ENCODE measurements at places on chromosomes 6 and 20. TPM values are rescaled to one million over a fixed set of nuclear protein-coding genes. Genes with fewer than 3 reads are reported as not detected.

GINS1 gene
- 13.9 TPM for total RNA-seq

BNIP5 gene
- total RNA-seq, result not detected

SLC35F1 gene
- total RNA-seq, result not detected

- DNase-seq, result no peak
These were observed 562.7 kb downstream of the RFPL4B start for GRCh38 chr6:112909781-112910180.

- peak; percentile 92 for DNase-seq
These were observed 36.9 kb upstream of the FANCE start for GRCh38 chr6:35415065-35415891.

- no peak for DNase-seq
These were observed 91.3 kb downstream of the PSMB1 start for GRCh38 chr6:170461556-170462365.

DNA sequence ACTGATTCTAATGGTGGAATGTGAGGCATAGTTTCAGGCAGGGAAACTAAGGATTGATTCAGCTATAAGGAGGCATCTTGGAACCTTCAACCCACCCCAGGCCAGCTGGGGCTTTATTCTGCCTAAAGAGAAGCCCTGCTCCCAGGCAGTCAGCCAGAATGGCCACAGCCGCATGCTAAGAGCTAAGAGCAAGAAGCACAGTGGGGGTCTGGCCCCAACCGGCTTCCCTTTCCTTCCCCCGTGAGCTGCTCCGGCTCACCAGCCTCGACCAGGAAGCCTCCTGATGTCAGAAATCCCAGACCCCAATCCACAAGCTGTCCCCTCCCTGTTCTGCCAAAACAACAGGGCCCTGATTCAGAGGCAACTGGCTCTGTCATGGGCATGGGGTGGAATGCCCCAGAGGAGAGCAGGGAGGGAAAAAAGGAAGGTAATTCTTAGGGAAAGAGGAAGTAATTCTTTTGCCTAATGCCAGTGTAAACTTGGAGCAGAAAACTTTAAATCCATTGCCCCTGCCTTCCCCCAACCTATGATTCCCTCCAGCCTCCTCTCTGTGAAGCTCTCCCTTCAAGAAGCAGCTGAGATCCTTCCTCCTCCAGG is 6.9 kb downstream of the GRM4 start:
- DNase-seq, result no peak

DNA sequence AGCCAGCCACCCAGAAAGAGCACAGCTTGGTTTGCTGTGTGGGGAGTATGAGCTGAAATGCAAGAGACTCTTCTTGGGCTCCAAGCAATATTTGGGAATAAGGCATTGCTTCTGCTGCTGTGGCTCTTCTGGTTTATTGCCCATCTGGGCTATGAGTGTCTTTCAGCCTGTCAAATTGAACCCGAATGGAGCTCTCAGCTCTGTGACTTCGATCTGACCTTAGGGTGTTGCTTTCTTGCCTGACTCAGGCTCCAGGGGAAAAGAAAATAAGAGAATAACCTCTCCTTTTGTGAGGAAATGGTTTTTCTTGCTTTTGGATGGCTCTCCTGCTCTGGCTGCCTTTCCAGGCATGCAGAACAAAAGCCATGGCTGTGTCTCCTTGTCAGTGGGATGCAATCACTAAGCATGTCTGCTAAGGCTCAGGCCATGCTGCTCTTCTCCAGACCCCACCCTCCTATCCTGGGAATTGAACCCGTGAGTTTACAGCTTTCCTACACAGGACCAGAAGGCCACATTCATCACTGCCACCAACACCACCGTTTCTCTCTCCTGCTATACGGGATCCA is 169.4 kb upstream of the JAG1 start:
- no peak for DNase-seq

GRCh38 chr6:15906420-15907016 is 222.4 kb upstream of the MYLIP start:
- DNase-seq, result no peak

- no peak for DNase-seq
These were observed 59.5 kb downstream of the MTHFD1L start for GRCh38 chr6:150924808-150925589.

DNA sequence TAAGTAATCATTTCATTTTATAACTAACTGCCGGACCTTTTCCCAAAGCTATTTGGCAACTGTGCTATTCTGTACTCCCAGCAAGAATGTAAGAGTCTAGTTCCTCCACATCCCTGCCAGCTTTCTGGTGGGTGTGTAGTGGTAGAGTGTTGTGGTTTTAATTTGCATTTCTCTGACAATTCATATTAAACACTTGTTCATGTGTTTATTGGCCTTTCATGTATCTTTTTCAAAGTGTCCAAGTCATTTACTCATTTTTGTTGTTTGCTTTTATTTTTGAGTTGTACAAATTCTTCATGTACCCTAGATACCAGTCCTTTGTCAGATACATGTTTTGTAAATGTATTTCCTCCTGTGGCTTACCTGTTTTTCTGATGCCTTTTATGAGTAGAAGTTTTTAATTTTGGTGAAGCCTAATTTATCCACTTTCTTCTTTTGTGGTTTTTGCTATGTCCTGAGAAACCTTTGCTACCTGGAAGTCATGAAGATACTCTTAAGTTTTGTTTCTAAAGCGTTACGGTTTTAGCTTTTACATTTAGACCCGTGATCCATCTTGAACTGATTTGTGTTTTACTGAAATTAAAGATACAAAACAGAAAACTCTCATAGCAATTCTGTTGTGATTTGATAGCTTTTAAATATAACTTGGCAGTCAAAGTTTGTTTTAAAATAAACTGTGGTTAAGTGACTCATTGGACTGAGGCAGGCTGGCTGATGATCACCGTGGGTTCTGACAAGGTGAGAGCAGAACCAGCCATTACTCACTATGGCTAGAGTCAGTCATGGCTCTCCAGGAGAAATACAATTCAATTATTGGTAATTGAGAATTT is 8.0 kb downstream of the MYLIP start:
- peak; percentile 83 for DNase-seq

- no peak for DNase-seq
These were observed 52.0 kb upstream of the MTHFD1L start for GRCh38 chr6:150813319-150813992.

DNA sequence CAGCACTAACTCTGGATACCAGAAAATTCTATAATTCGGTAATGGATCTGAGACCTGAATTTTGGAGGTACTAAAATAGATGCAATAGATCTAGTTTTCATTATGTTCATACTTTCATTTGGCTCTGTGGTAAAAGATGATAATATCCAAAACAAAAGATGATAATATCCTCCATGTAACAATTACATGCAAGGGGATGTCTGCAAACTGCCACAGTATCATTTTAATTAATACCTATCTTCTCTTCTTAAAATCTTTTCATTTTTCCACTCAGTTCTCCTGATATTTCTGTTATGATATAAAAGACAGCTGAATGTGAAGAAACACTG is 15.6 kb downstream of the BTN2A1 start:
- no peak for DNase-seq

- no peak for DNase-seq
These were observed 12.5 kb upstream of the HLA-DOA start for GRCh38 chr6:33021917-33022316.

DNA sequence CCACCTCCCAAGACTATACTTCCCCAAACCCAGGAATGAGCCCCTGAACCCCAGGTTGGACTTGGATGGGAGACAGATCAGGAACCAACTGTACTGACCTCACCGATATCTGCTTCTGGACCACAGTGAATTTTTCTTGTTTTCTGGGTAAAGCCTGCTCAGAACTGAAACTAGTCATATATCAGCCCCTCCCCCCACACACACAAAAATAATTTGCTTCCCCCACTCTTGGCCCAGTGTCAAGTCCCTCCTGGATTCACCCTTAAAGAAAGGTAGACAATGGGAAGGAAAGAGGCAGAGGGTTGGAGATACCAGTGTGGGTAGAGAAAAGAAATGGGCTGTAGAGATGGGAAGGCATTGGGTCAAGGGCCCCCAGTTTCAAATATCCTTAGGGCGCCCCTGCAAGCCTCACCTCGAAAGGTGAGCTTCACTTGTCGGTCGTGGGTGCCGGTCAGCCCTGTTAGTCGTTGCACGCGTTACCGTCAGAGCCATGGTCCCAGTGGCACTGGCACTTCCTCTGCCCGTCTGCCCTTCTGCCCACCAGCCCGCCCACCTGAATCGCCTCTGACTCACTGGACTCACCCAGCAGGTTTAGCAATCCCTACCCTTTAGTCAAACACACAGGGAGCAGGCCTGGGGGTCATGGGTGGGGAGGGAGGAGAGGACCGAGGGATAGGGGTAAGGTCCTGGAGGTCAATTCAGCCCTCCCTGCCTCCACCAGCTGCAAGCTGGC is 8.5 kb upstream of the SPAG4 start:
- no peak for DNase-seq

GRCh38 chr6:24849713-24850112 is 51.0 kb upstream of the ARMH2 start:
- no peak for DNase-seq

- no peak for DNase-seq
These were observed 49.3 kb upstream of the KIF13A start for GRCh38 chr6:18036781-18037180.

DNA sequence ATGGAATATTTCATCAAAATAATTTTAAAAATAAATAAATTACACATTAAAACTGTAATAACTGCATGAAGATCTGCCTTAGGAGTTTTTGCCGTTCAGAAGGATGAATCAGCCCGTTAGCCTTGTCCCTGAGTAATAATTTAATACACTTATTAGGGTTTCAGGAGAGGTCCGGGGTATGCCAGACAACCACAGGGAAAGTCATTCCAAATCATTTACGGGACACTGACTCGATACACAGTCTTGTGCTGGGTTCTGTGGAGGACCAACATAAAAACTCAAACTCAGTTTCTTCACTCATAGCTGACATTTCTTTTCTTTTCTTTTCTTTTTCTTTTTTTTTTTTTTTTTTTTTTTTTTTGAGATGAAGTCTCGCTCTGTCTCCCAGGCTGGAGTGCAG is 735 bp upstream of the LY6G6F start:
- DNase-seq, result peak; percentile 43

DNA sequence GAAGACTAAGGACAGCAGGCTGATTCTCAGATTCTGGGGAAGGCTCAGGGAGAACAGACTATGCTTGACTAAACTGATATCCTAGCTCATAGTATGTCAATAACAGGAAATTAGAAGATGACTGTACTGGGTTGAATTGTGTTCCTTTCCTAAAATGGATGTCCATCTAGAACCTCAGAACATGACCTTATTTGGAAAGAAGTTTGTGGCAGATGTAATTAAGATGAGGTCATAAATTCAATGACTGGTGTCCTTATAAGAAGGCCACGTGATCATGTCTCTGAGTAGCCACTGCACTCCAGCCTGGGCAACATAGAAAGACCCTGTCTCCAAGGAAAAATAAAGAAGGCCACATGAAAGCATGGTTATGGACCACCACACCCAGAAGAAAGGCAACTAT is 113.9 kb upstream of the STMND1 start:
- no peak for DNase-seq

DNA sequence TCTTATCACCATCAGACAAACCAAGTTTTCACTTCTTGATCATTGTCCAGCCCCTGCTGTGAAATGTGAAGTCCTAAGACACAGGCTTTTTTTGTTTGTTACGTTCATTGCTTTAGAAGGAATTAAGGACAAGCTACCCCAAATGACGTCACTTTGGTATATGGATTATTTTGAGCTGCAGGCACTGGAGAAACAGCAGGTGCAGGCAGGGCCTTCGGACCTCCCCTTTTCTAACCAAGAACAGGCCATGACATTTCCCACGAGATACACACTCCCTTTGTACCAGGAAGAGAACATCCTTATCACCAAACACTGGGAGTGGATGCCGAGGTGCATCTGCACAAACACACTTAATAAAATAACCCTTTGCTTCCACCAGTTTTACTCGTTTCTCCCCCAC is 418.0 kb upstream of the SULF2 start:
- DNase-seq, result no peak

GRCh38 chr6:163626073-163626867 is 211.8 kb downstream of the QKI start:
- DNase-seq, result no peak

GRCh38 chr6:9204171-9204570 is 768.8 kb upstream of the SLC35B3 start:
- peak; percentile 70 for DNase-seq

DNA sequence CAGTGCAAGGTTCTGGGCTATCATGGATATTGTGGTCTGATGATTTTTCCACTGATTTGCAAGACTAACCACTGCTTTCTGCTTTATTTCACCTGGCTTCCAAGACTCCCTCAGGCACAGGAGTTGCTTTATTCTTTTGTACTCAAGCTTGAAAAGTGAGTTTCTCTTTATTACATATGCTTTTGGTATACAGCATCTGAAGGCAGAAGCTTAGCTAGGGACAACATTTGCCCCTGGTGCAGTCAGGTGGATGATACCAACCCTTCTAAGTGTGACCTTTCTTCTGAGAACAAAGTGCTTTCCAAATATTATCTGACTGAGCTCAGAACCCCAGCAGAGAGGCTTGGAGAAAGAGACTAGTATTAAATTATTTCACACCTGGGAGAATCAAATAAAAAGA is 94.0 kb upstream of the PHACTR1 start:
- DNase-seq, result no peak

DNA sequence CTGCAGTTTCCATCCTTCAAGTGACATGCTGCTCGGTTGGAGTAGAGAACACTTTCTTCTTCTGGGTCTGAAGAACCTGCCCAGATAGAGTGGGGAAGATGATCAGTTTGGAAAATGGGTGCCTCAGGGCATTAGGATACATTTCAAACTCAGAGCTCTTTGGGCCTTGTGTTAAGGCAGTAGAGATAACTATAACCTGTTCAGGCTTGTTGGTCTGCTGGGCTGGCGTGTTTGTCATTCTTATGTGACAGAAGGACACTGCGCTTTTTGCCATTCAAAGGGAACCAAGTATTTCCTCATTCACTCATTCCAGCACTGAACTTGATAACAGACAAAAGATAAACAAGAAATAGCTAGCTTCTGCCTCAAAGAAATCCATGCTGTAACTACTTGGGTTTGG is 3.8 kb downstream of the TOMM34 start:
- DNase-seq, result no peak

DNA sequence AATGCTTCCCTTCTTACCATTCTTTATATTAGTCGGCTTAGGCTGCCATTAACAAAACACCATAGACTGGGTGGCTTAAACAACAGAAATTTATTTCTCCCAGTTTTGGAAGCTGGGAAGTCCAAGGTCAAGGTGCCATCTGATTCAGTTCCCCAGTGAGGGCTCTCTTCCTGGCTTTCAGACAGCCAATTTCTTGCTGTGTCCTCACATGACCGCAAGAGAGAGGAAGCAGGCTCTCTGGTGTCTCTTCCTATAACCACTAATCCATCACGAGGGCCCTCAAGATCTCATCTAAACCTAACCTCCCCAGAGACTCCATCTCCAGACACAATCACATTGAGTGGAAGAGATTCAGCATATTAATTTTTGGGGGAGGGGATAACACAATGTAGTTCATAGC is 193.0 kb upstream of the SGK1 start:
- no peak for DNase-seq
